GM20000 (cell line): ENCODE measurements at places on chromosomes 1 and 21.

DNA sequence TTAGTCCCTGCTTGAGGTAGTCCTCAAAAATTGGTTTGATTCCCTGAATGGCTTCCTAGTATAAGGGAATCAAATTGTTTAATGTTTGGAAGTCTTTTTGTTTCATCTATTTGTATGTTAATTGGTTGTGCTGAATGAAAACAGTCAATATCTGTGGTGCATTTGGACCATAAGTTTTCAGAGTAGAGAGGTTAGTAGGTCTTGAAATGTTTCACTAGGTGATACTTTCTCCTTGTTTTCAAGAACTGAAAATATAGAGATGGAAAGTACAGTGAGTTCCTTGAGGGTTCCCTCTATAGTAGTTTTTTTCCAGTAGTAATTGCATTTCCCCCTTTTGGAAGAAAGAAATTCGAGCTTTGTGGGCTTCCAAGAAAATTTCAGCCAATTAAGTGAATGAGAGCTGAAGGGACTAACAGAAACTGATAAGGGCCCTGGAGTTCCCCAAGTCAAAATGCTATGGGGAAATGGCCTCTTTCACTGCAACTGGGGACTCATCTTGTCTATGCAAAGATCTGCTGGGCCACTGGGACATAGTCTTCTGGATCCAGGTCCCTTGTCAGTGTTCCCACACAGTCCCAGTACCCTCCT, 18.6 kb upstream of the CEP350 start:
- peak; percentile 32 for DNase-seq

- no peak for DNase-seq
Measured at GRCh38 chr1:177183836-177184235, 13.1 kb downstream of the BRINP2 start.

- no peak for DNase-seq
Measured at GRCh38 chr21:40568807-40569206, 278.2 kb downstream of the DSCAM start.

DNA sequence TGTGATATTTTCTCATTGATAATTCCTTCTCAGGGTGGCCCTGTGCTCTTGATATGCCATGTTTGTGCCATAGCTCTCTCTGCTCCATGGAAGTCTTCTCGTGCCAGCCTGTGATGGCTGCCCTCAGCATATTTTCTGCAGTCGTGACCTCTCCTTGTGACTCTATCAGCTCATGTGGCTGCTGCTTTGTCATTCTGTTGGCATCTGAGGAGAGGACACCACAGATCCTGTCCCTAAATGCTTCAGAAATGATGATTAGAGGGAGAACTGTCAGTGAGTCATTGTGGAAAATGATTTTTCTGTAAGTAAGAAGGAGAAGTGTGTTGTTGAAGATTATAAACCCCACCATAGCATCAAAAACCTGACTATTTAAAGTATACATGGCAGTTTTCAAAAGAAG, 286.0 kb downstream of the ADGRL2 start:
- DNase-seq: no peak

GRCh38 chr1:169141356-169141755, 34.9 kb downstream of the ATP1B1 start:
- DNase-seq: no peak

DNA sequence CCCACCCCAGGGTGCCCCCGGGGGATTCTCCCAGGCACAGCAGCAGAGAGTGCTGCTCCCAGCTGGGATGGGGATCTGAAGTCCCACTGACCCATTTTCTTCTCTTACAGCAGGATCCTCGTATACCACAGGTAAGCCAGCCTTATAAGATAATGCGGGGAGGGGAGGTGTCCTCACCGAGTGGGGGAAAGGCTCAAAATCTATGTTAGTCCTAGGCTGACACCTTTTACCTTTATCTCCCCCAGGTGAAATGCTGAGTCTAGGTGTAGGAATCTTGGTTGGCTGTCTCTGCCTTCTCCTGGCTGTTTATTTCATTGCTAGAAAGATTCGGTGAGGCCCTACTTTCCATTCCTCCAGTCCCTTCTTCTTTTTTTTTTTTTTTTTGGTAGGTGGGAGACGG, 5.3 kb downstream of the APH1A start:
- DNase-seq: no peak
